Activated CD4-positive, CD25-positive, alpha-beta regulatory T cell treated with anti-CD3 and anti-CD28 coated beads, Interleukin-2, amount 50 U/mL, for 72 hours (primary cell): ENCODE measurements at places on chromosomes 16 and 17.
A peak's percentile ranks its signal among the peaks of the same experiment; 100 is the strongest.

DNA sequence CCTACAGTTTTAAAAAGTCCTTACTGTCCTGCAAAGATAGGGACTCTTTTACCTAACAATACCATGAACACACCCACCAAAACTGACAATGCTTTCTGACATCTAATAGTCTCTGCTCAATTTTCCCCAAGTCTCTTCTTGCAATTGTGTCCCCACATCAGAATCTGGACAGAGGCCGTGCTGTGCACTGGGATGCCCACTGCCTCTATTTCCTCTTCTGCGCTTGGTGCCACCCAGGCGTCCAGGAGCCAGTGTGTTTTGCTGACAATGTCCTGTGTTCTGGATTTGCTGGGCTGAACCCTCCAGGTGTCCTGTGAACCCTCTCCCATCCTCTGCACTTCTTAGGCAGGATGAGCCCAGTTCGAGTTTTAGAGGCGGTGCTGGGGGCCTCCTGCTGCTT lies 6.4 kb upstream of the ARHGDIA start:
- DNase-seq, result no peak

- no peak for DNase-seq
These were observed 115.5 kb upstream of the SMURF2 start for GRCh38 chr17:64777415-64778239.

DNA sequence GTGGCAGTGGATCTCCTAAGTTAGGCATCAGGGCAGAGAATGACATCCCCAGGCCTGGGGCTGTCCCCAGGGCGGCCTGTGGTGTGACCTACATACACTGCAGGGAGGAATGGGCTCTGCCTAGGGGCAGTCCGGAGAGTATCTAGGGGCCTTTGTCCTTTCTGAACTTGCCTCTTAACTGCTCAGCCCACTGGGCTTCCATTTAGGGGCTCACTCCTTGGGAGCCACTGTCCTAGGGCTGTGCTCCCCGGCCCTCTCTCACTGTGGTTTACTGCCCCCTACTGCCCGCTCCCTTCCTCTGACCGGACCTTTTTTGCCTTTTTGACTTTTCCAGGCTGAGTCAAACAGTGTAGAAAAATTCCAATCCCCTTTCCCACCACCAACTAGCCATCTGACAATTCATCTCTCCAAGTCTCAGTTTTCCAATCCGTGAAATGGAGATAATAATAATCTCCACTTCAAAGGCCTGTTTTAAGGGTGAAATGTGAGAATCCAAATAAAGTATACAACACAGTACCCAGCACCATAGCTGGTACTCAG lies 66.8 kb downstream of the DNAH3 start:
- DNase-seq, result peak; percentile 59

DNA sequence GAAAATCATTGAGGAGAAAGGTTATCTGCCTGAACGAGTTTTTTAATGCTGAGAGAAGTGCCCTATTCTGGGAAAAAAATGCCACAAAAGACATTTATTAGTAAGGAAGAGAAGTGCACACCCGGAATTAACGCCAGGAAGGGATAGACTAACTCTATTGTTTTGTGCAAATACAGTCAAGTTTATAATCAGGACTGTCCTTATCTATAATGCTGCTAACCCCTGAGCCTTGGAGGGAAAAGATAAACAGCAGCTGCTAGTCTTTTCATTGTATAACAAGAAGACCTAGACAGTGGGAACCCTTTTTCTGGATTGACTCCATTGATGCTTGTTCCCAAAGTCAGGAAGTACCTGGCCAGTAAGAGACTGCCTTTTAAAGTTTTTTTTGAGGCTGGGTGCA lies 26.5 kb downstream of the BCAS3 start:
- DNase-seq, result no peak

GRCh38 chr16:56600398-56600999 lies 7.9 kb upstream of the MT2A start:
- no peak for DNase-seq

GRCh38 chr16:57530522-57531252 lies 5.7 kb downstream of the CCDC102A start:
- no peak for DNase-seq

GRCh38 chr17:75888484-75888883 lies 8.3 kb downstream of the TRIM65 start:
- DNase-seq, result no peak

DNA sequence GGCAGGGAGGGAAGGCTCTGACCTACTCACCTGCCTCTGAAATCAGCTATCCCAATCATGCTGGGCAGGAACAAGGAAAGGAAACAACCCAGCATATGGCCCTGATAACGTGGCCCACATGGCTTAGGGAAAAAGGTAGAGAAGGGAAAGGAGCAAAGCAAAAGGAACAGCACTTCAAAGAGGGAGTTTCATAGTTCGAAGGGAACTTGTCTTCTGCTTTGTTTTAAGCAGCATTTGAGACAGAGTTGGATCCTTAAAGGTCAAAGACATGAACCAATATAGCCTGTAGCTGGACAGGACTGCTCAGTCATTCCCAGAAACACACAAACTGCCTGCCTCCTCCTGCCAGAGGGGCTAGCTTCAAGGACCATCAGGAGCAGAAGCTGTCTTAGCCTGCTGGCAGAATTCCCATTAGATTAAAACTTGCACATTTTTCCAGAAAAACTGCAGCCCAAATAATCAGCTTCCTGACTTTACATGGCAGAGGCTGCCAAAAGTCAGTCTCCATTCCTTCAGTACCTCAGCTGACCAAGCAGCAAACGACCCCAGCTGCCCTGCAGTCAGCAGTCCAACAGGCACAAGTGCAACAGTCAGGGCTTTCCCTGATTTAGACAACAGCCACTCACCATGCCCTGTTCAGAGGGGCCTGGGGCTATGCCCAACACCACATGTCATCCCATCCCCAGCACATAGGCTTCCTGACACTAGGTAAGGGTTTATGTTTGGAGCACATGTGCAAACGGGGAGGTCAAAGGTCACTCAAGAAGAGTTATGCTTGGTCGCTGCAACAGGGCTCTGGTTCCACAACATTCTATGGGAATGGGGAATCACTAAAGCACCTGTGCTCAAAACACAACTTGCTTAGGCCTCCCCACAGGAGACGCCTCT lies 32.5 kb downstream of the RANBP10 start:
- DNase-seq, result no peak

- peak; percentile 33 for DNase-seq
These were observed 32.0 kb downstream of the SCPEP1 start for GRCh38 chr17:57009737-57010445.
